Naive thymus-derived CD4-positive, alpha-beta T cell (primary cell): ENCODE measurements at places on chromosomes 2 and 18. TPM values are rescaled to one million over a fixed set of nuclear protein-coding genes. Genes with fewer than 3 reads are reported as not detected.

SULT1C4 gene
- not detected for total RNA-seq

VWA3B gene
- not detected for total RNA-seq

CD8B2 gene
- total RNA-seq: not detected

ARHGEF33 gene
- not detected in 2 replicates for total RNA-seq

SCYGR4 gene
- not detected for total RNA-seq

LRRC30 gene
- not detected for total RNA-seq

GRCh38 chr18:48348739-48349138 lies 60.4 kb downstream of the ZBTB7C start:
- no peaks in the 10 kb centered on the region for H3K36me3 ChIP-seq
- H3K27me3 ChIP-seq: no peaks in the 10 kb centered on the region
- no peaks in the 10 kb centered on the region for H3K4me1 ChIP-seq
- no peak overlapping the region for H3K4me3 ChIP-seq
- no peak for DNase-seq

- no peak for DNase-seq
- no peaks in the 10 kb centered on the region for H3K36me3 ChIP-seq
- no peak overlapping the region for H3K4me3 ChIP-seq
- no peak overlapping the region for H3K27ac ChIP-seq
- H3K27me3 ChIP-seq: no peaks in the 10 kb centered on the region
Measured at GRCh38 chr18:63040788-63041410, 278.7 kb downstream of the BCL2 start.

- H3K36me3 ChIP-seq: no peaks in the 10 kb centered on the region
- no peak overlapping the region for H3K4me3 ChIP-seq
- H3K4me1 ChIP-seq: no peaks in the 10 kb centered on the region
- H3K27ac ChIP-seq: no peak overlapping the region
- H3K27me3 ChIP-seq: no peaks in the 10 kb centered on the region
- DNase-seq: no peak
Measured at GRCh38 chr2:49037197-49037596, 117.1 kb downstream of the FSHR start.

GRCh38 chr2:198807131-198807530 lies 650.6 kb downstream of the SATB2 start:
- no peaks in the 10 kb centered on the region for H3K27me3 ChIP-seq
- no peak overlapping the region for H3K27ac ChIP-seq
- H3K4me3 ChIP-seq: no peak overlapping the region
- DNase-seq: no peak
- no peaks in the 10 kb centered on the region for H3K36me3 ChIP-seq

GRCh38 chr2:241935774-241936173 lies 66.2 kb downstream of the RTP5 start:
- no peak overlapping the region for H3K4me3 ChIP-seq
- H3K36me3 ChIP-seq: no peaks in the 10 kb centered on the region
- DNase-seq: no peak

DNA sequence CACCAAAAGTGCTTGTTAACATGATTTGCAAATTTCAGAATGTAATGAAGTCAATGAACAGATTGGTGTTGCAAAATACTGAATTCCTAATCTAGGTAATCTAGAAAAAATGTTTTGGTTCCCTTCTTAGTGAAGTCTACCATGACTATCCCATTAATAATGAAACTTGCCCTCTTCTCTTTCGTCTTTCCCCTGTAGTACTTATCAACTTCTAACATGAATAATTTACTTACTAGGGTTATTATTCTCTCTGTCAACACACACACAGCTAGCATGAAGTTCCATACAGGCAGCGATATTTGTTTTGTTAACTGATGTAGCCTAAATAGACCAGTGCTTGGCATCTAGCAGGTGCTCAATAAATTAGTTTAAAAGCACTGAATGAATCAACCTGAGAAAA lies 160.2 kb downstream of the NCK2 start:
- no peaks in the 10 kb centered on the region for H3K27me3 ChIP-seq
- no peak overlapping the region for H3K4me3 ChIP-seq
- no peak overlapping the region for H3K27ac ChIP-seq
- H3K4me1 ChIP-seq: no peaks in the 10 kb centered on the region

DNA sequence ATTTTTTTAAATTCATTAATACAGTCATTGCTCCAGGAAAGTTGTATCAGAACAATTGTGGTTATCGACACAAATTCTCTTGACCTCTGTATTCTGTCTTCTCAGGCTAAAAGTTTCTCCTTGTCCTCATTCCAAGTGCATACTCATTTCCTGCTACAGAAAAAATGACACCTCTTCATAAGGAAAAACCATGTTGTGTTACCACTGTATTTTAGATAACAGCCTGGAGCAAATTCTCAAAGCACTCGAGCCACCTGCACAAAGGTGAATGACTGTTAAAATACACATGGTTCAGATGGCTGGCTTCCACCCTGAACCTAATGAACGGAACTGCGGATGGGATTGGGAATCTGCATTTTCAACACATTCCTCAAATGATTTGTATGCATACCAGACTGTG lies 586.5 kb downstream of the EPHA4 start:
- DNase-seq: no peak
- H3K36me3 ChIP-seq: no peaks in the 10 kb centered on the region
- no peaks in the 10 kb centered on the region for H3K4me1 ChIP-seq

DNA sequence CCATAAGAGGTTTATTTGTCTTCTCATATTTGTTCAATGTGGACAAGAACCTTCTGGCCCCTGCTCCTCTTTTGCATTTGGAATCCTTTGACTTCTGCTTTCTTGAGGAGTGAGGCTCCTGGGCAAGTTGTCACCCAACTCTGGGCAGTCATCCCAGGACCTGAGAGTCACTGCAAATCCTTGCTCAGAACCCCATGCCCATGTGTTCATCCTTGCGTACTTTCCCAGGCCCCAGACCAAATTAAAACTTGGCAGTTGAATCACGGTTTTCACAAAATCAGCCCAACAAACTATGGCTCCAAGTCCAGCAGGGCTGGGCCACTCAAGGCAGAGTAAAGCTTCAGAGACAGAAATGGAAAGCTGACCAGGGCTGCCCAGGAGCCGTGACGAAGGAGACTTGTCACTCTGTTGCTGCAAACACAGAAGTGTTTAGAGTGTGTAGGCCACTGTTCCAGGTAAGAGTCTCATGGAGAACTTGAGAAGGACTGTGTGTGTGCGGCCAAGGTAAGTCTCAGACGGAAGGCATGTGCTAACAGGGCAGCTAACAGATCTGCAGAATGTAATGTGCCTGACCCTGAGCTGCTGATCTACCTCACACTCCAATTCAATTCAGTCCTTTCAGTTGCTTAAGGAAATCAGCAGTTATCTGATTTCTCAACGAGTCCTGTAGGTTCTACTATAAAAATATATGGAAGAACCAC lies 549.4 kb upstream of the HS6ST1 start:
- DNase-seq: no peak
- H3K4me1 ChIP-seq: no peaks in the 10 kb centered on the region
- H3K4me3 ChIP-seq: no peak overlapping the region

DNA sequence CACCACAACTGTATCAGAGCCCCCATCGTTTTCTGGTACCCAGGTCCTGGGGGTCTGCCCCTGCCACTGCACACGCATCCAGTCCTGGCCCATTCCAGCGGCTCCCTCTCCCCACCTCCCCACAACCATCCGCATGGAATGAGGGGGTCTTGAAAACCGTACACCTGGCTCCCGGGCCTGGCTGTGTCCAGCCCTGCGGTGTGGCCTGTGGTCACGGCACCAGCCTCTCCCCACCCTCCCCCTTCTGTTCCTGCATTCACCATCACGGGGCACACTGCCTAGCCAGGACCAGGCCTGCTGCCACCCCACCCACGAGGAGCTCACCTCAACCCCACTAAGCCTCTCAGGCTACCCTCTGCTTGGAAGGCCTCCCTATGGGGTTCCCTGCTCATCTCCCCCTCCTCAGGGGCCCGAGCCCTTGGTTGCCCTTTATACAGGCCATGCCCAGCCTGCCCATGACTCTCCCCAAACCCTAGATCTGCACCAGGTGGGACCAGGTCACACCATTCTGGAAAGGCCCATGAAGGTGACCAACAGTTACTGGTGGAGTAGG lies 11.4 kb downstream of the GPR35 start:
- H3K4me3 ChIP-seq: no peak overlapping the region
- no peaks in the 10 kb centered on the region for H3K36me3 ChIP-seq
- no peaks in the 10 kb centered on the region for H3K4me1 ChIP-seq
- no peak overlapping the region for H3K27ac ChIP-seq
- DNase-seq: no peak

DNA sequence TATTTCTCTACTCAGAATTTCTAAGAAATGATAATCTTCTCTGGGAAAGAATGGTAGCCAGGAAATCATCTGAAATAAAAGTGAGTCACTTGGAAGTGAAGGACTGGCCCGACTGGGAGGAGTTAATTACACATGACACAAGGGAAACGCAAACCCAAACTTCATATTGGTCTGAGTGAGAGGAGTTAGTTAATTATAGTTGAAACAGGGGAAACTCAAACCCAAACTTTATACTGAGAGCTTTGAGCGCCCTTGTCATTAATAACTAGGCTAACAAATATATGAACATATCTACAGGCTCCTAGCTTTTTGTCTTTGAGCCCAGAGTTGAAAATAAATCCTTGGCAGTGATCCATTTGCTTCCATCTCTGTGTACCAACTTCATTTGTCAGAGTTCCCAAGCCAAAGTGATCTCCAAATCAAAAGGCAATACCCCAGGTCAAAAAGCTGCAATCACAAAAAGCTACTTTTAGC lies 187.8 kb upstream of the COL3A1 start:
- H3K36me3 ChIP-seq: no peaks in the 10 kb centered on the region
- H3K4me1 ChIP-seq: no peaks in the 10 kb centered on the region
- no peak overlapping the region for H3K4me3 ChIP-seq
- H3K27ac ChIP-seq: no peak overlapping the region
- no peaks in the 10 kb centered on the region for H3K27me3 ChIP-seq
- no peak for DNase-seq

GRCh38 chr18:31049189-31049588 lies 6.6 kb upstream of the DSC3 start:
- no peaks in the 10 kb centered on the region for H3K27me3 ChIP-seq
- H3K27ac ChIP-seq: no peak overlapping the region
- H3K36me3 ChIP-seq: no peaks in the 10 kb centered on the region
- no peaks in the 10 kb centered on the region for H3K4me1 ChIP-seq
- no peak overlapping the region for H3K4me3 ChIP-seq
- no peak for DNase-seq
